ENCODE measurements at places on chromosomes 7 and 10.

- DNase-seq, result no peak
Observed at GRCh38 chr7:106604971-106605370, 56.0 kb downstream of the CCDC71L start.

GRCh38 chr7:64654796-64655548 lies 11.0 kb upstream of the ZNF107 start:
- DNase-seq, result no peak

DNA sequence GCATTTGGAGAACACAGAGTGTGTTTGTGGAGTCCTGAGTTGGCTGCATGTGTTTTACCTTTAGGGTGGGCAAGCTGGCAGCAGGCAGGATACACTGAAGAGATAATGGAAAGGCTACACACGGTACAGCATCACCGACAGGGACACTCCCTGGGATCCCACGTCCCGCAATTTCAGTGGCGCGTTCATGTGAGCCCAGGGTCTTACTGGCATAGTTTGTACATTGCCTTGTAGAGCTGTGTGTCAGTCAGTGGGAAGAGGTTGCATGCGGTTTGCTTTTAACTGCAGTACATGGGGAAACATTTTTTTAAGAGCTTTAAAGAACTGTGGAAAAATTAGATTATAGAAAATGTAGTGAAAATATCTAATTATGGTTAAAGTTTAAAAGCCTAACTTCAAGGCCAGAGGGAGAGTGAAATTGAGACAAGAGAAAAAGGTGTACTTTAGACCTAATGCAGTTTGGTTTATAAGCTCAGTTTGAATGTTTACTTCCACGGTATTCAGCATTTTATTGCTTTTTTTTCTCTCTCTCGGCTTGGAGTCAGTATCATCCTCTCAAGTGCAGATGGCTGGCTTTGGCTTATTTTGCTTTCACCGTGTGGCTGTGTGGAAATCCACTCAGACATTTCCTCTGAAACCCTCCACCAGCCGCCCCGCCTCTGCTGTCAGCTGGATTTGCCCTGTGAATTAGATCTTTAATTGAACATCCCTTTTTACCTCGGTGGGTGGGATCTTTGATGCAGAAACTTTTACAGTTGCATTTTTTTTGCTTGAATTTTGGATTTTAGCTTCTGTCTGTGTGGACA lies 364.2 kb upstream of the COBL start:
- DNase-seq, result no peak

DNA sequence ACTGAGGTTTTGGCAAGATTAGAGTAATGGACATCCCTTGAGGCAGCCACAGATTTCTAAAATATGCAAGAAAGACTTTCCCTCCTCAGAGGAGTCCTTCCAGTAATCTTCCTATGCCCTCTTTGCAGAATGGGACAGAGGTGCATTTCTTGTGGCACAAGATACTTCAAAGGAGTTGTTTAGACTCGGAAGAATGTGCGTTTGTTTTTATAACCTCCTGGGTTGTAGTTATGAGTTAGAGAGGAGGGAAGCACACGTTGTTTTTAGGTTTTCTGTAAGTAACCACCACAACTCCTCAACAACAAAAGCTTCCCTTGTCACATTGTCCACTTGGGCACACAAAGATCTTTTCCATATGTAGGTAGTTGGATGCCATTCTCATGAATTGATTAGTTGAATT lies 78.1 kb upstream of the GLI3 start:
- peak; percentile 32 for DNase-seq

DNA sequence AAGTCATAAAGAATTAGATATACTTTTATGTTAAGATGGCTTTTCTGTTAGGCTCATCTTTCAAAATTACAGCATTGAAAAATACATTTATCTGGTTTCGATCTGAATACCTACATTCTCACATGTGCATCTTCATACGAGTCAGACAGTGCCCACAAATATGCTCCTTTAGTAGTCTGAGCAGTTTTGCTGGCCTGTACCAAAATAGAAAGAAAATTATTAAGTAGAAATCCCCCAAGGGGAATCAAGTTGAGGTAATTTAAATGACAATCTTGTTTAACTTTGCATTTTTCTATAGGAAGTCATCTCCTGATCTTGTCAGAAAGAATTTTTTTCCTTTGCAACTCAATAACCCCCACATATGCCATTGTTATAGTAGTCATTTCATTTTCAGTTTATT lies 287.4 kb upstream of the SEMA3D start:
- DNase-seq, result peak; percentile 90

- no peak for DNase-seq
Observed at GRCh38 chr7:67825356-67825755, 828.7 kb downstream of the TYW1 start.

Data from fibroblast of skin of scalp (primary cell).